ENCODE measurements at places on chromosomes 2 and 18. TPM values are rescaled to one million over a fixed set of nuclear protein-coding genes. Genes with fewer than 3 reads are reported as not detected.

DNA sequence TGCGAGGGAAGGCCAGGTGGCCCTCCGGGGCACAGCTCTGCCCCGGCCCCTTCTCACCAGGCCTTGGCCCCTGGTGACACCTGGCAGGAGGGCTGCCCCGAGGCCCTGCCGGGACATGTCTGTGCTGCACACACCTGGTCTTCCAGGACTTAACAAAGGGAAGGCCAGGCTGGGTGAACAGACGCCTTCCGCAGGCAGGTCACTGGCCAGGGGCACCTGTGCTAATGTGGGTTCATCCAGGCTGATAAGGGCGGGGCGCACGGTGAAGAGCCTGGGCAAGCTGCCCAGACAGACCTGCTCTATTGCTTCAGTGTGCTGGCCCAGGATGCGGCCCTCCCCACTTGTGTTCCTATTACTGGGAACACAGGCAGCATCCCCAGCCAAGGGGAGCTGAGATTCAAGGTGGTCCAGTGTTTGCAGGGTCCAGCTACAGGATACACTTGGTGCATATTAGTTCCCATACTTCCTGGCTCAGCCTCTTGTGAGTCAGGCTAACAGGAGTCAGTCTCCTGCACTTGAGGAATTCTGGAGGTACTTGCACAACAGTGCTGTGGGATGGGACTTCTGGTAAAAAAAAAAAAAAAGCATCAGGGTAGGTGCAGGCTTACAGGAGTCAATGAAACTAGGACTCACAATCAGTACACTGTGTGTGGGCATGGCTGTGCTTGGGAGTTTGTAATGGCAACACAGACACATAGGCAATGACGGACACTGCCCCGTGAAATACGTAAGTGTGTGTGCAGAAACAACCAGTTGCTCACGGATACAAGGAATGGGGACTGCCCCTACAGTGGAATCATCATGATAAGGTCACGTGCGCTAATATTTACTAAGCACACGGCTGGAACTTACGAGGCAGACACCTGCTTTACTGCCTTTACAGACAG lies 261.4 kb downstream of the TWIST2 start:
- H3K36me3 ChIP-seq = no peaks in the 10 kb centered on the region
- peaks cover 25% of the 10 kb centered on the region for H3K4me1 ChIP-seq
- H3K27ac ChIP-seq = no peak overlapping the region
- no peak for DNase-seq
- no peaks in the 10 kb centered on the region for H3K27me3 ChIP-seq
- no peak overlapping the region for H3K4me3 ChIP-seq

DNA sequence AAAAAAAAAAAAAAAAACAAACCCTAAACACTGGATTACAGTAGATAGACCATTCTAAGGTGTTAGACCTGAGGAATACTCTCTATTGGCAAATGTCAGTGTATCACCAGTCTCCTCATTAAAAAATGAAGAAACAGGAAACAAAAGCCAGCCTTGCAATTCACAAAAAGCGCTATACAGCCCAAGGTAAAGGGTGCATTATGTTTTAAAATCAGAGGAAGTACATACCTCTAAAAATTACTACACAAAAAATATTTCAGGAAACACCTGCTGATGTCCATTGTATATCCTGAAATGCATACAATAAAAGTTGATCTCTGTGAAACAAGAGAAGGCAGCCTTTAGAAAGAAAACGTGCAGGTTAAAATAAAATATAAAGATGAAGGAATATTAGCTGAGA lies 54.9 kb upstream of the TSPYL6 start:
- H3K27me3 ChIP-seq = no peaks in the 10 kb centered on the region
- DNase-seq = no peak
- no peaks in the 10 kb centered on the region for H3K36me3 ChIP-seq

The ZRANB3 gene
- total RNA-seq = 3.4 TPM

The CRACDL gene
- 22.1 TPM for total RNA-seq

- no peak overlapping the region for H3K27ac ChIP-seq
- H3K4me1 ChIP-seq = no peaks in the 10 kb centered on the region
- H3K27me3 ChIP-seq = no peaks in the 10 kb centered on the region
Observed at GRCh38 chr18:44041553-44041952, 639.1 kb upstream of the SETBP1 start.

The CYP26B1 gene
- 0.52 TPM for total RNA-seq

- H3K27me3 ChIP-seq = no peaks in the 10 kb centered on the region
- peak; percentile 53 for DNase-seq
- peaks cover 21% of the 10 kb centered on the region for H3K4me1 ChIP-seq
- no peak within 1 kb of the TSS for H3K4me3 ChIP-seq
- no peak within 1 kb of the TSS for H3K27ac ChIP-seq
Observed at GRCh38 chr2:182866461-182867406, at the start of gene FRZB. FRZB (minus strand) TSS chr2:182866637; CDS start chr2:182866552, 85 bp downstream.

The ZEB2 gene
- 24.6 TPM for total RNA-seq

The MYCN gene
- total RNA-seq = not detected

DNA sequence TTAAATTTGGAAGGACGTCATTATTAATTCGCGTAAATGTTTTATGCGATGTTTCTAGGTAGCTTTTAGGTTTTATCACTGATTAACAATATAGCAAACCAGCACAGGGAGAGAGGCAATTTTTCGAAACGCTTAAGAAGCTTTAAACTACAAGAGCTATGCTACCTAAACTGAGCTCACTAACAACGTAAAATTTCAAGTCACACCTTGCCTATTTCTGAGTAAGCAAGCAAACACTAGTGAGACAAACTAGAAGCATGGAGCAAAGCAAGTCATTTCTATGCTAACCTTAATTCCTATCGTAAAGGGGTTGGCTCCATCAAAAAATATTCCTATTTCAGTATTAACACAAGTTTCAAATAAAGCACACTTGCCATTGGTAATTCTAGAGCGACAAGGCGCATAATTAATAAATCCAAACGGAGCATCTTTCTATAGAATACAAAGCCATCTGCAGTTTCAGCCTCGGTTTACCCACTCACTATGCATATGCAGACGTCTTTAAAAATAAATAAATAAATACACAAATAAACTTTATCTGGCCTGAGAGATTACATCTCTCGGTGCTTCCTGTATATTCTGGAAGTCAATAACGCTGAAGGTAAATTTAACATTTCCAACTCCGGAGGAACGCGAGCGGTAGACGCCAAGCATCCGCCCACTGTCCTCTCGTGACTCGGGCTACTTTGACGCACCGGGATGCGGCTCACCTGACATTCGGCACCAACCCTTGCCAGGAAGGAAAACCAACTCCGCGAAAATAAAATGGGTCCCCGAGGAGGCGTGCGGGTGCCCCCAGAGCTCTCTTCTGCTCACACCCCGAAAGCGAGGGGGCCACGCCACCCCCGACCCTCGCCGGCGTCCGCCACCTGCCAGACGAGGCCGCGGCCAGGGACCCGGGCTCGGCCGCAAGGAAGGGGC lies 947 bp downstream of the ITSN2 start:
- peak; percentile 56 for DNase-seq
- peaks cover 32% of the 10 kb centered on the region for H3K4me1 ChIP-seq
- H3K36me3 ChIP-seq = no peaks in the 10 kb centered on the region
- H3K27me3 ChIP-seq = no peaks in the 10 kb centered on the region

DNA sequence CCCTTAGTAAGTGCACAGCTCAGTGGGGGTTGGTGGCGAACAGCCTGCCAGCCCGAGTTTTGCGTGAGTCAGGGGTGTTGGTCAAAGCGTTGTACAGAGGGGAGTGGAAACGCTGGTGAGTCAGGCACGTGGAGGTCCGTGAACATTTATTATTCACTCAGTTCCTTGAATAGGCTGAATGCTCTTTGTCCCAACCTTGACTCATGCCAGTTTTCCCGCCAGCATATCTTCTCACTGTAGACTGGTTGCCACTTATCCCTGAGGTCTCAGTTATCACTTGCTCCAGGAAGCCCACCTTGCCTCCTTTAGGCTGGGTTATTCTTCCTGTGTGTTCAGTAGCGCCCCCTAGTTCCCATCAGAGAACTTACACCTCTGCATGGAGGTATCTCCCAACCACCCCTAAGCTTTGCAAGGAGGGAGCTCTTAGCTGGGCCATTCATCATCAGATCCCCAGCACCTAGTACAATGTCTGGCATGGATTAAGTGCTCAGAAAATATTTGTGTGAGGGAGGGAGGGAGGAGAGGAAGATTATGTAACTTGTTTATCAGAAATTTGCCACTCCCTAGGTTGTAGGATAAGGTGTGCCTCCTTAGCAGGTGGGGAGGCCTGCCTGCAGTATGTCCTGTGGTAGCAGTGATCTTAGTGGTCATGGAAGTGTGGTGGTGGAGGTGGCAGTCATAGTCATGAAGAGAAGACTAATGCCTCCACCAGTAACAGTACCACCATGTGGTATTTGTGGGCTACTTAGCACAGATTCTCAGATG lies 72.1 kb downstream of the CABLES1 start:
- no peaks in the 10 kb centered on the region for H3K36me3 ChIP-seq
- no peak overlapping the region for H3K27ac ChIP-seq
- H3K4me1 ChIP-seq = no peaks in the 10 kb centered on the region

The FKBP7 gene
- total RNA-seq = 4.6 TPM

DNA sequence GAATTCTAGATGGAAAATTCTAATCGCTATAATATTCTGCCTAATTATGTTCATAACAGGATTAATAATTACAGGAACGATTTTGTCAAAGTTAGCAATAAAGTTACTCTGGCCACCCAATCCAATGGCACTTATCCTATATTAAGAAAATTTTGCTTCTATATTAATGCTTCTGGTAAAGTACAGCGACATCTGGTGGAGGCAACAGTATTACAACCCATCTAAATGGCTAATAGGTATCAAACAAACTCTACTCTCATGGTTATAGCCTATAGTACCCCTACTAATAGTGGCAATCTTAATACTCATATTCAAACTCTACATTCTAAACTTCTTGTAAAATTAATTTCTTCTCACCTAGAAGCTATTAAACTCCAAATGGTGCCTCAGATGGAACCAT lies 1084.7 kb upstream of the LRRTM1 start:
- no peaks in the 10 kb centered on the region for H3K27me3 ChIP-seq
- H3K4me3 ChIP-seq = no peak overlapping the region
- no peak for DNase-seq

The GATA6 gene
- total RNA-seq = 41.8 TPM

DNA sequence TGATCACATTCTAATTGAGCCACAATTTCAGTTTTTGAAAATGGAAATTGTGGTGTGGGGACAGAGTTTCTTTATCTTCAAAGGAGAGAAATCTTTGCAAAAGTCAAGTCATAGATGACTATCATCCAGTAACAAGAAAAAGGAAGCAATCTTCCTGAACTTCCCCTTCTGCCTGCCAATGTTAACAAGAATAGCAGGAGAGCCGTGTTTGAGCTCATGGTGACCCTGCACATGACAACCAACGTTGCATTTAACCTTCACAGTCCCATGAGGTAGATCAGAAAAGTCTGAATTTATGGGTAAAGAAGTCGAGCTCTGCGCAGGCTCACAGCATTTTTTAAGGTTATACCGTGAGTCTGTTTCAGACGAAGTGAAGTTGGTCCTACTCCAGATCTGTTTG lies 454.9 kb downstream of the LPIN1 start:
- no peak overlapping the region for H3K27ac ChIP-seq
- H3K27me3 ChIP-seq = no peaks in the 10 kb centered on the region
- DNase-seq = no peak
- H3K4me1 ChIP-seq = no peaks in the 10 kb centered on the region
- H3K36me3 ChIP-seq = no peaks in the 10 kb centered on the region

The NMUR1 gene
- 2.3 TPM for total RNA-seq

GRCh38 chr2:162967147-162967546 lies 128.6 kb upstream of the KCNH7 start:
- H3K36me3 ChIP-seq = no peaks in the 10 kb centered on the region
- no peak for DNase-seq
- no peaks in the 10 kb centered on the region for H3K27me3 ChIP-seq
- no peak overlapping the region for H3K27ac ChIP-seq
- no peaks in the 10 kb centered on the region for H3K4me1 ChIP-seq

DNA sequence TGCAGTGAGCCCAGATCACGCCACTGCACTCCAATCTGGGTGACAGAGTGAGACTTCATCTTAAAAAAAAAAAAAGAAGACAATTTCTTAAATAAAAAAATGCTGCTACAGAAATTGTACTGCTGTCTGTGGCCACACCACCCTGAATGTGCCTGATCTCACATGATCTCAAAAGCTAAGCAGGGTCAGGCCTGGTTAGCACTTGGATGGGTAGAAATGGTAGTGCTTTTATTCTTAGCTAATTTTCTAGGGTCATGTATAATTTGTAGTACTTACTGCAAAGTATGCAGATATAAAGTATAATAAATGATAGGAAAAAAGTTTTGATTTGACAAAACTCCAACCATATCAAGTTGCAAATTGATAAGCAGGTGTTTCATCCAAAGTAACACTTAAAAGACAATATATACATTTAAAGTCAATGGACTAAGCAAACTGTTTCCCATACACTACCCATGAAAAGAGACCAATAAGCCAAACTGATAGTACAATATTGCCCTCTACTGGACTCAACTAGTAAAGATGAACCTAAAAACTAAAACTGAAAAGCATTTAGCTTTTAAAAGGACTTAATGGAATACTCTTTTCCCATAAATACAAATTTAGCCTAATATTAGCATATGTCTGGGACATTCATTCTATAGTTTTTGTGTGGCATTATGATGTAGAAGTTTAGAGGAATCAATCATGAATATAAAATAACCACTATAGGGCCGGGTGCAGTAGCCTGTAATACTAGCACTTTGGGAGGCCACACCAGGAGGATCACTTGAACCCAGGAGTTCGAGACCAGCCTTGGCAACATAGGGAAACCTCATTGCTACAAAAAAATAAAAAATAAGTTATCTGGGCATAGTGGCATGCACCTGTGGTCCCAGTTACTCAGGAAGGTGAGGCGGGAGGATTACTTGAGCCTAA lies 18.6 kb upstream of the PEX13 start:
- no peaks in the 10 kb centered on the region for H3K4me1 ChIP-seq
- H3K27ac ChIP-seq = no peak overlapping the region
- DNase-seq = no peak
- H3K27me3 ChIP-seq = no peaks in the 10 kb centered on the region

DNA sequence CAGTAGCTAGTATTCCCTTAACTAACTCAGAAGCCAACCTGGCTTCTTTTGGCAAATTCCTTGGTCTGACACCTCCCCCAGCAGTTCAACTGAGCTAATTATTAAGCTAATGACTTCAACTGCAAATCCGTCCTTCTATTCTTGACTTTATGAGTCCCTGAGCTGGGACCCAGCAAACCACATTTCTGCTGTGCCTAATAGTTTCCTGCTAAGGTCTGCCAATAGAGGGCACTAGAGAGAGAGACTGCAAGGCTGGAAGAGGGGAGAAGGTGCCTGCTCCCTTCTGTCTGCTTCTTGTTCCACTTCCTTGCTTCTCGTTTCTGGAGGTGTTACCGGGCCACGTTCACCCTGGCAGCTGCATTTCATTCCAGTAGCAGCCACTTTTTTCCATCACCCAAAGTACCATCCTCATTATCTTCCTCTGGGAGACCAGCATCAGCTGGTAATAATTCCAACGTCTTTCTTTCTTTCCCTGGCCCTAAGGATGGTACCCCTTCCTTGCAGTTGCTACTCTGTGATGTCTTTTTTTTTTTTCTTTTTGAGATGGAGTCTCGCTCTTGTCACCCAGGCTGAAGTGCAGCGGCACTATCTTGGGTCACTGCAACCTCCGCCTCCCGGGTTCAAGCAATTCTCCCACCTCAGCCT lies 352.0 kb downstream of the TNS1 start:
- DNase-seq = peak; percentile 57
- H3K27ac ChIP-seq = no peak overlapping the region
- no peak overlapping the region for H3K4me3 ChIP-seq
- H3K27me3 ChIP-seq = no peaks in the 10 kb centered on the region
- no peaks in the 10 kb centered on the region for H3K36me3 ChIP-seq

The RNU2-63P gene
- not detected for total RNA-seq

The PLCL1 gene
- 2.0 TPM for total RNA-seq

The KCNS3 gene
- 8.2 TPM for total RNA-seq

Data from body of pancreas (tissue), 4 donors.